Myometrial cell (primary cell): ENCODE measurements at places on chromosomes 3 and 15. TPM values are rescaled to one million over a fixed set of nuclear protein-coding genes. Genes with fewer than 3 reads are reported as not detected.

GOLGA6D gene
- not detected in 2 replicates for total RNA-seq

KCNAB1 gene
- 0.53 TPM in 1 of 2 replicates, not detected in the other for total RNA-seq

CCR2 gene
- total RNA-seq, result not detected in 2 replicates

PRKCI gene
- total RNA-seq, result 43.5 and 47.5 TPM in 2 replicates

ZNF660 gene
- total RNA-seq, result 0.29 and 0.71 TPM in 2 replicates

NR1I2 gene
- total RNA-seq, result not detected in 2 replicates

SEMA3B gene
- 19.0 and 23.0 TPM in 2 replicates for total RNA-seq

SLC25A20 gene
- total RNA-seq, result 24.8 and 28.2 TPM in 2 replicates

RTP3 gene
- total RNA-seq, result not detected in 2 replicates

SEMA5B gene
- under 0.01 TPM in 1 of 2 replicates, not detected in the other for total RNA-seq

GASK1A gene
- 0.58 and 1.1 TPM in 2 replicates for total RNA-seq

SLC2A2 gene
- not detected in 2 replicates for total RNA-seq

CAND2 gene
- 6.9 and 8.9 TPM in 2 replicates for total RNA-seq

DMXL2 gene
- 13.0 and 116 TPM in 2 replicates for total RNA-seq

PEAK1 gene
- total RNA-seq, result 17.0 and 19.0 TPM in 2 replicates

STAC gene
- 0.18 and 1.2 TPM in 2 replicates for total RNA-seq

SCG3 gene
- total RNA-seq, result not detected in 2 replicates

ETV5 gene
- 43.5 and 48.7 TPM in 2 replicates for total RNA-seq

THSD4 gene
- total RNA-seq, result 60.5 and 93.6 TPM in 2 replicates

CYP19A1 gene
- total RNA-seq, result not detected in 2 replicates

TMCC1 gene
- total RNA-seq, result 2.3 and 3.0 TPM in 2 replicates

PLCH1 gene
- total RNA-seq, result not detected in 2 replicates

DNAJB8 gene
- not detected in 2 replicates for total RNA-seq

XCR1 gene
- not detected in 2 replicates for total RNA-seq

WDR93 gene
- 1.2 TPM in 1 of 2 replicates, not detected in the other for total RNA-seq

GOLGA6L7 gene
- not detected in 2 replicates for total RNA-seq

SLC28A1 gene
- not detected in 2 replicates for total RNA-seq

C3orf20 gene
- total RNA-seq, result not detected in 2 replicates

THOC7 gene
- total RNA-seq, result 46.1 and 75.7 TPM in 2 replicates

PIERCE2 gene
- total RNA-seq, result 2.6 and 5.8 TPM in 2 replicates

INSYN1 gene
- not detected in 2 replicates for total RNA-seq

GPR87 gene
- 1.9 and 3.2 TPM in 2 replicates for total RNA-seq

TM6SF1 gene
- total RNA-seq, result 1.2 and 3.4 TPM in 2 replicates

GOLIM4 gene
- total RNA-seq, result 35.2 and 44.1 TPM in 2 replicates

LRRC2 gene
- 0.18 TPM in 1 of 2 replicates, not detected in the other for total RNA-seq

TLR9 gene
- total RNA-seq, result not detected in 2 replicates

CFAP100 gene
- total RNA-seq, result not detected in 2 replicates

SLC22A14 gene
- not detected in 2 replicates for total RNA-seq

CDHR4 gene
- total RNA-seq, result not detected in 2 replicates

SRPRB gene
- total RNA-seq, result 78.5 and 114 TPM in 2 replicates

LRRC31 gene
- total RNA-seq, result not detected in 2 replicates

CLDN1 gene
- total RNA-seq, result 3.5 and 4.3 TPM in 2 replicates

RTP1 gene
- total RNA-seq, result not detected in 2 replicates

ERC2 gene
- not detected in 2 replicates for total RNA-seq

TMCO5A gene
- total RNA-seq, result not detected in 2 replicates

NANOGP8 gene
- total RNA-seq, result not detected in 2 replicates

GRAMD1C gene
- total RNA-seq, result 2.0 and 3.9 TPM in 2 replicates
